ENCODE measurements at places on chromosomes 4 and X. TPM values are rescaled to one million over a fixed set of nuclear protein-coding genes. Genes with fewer than 3 reads are reported as not detected.

GRCh38 chr4:74394476-74395136 lies 29.7 kb downstream of the EREG start:
- DNase-seq = no peak

GRCh38 chr4:107616838-107617389 lies 103.1 kb downstream of the PAPSS1 start:
- no peak for DNase-seq

DNA sequence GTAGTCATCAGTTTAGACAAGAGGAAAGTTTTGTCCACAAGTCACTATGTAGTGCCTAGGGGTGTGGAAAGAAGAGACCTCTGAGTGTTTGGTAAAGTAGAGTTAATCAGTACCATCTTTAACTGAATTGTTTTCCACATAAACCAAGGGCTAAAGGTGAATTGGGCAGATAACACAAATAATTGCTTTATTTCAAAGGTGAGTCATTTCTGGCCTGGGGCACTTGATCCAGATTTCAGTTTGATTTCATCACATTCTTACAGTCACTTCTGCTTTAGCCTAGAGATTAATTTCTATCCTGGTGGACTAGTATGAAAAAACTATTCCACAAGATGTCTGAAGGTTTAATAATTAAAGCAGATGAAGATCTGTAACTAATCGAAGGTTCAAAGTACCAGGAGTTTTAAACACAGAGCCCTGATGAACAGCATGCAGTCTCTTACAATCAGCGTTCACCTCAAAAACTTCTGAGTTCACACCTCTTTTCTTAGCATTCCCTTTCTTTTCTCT lies 74.5 kb upstream of the BOD1L1 start:
- DNase-seq = peak; percentile 74

GRCh38 chr4:7973545-7973981 lies 33.9 kb upstream of the AFAP1 start:
- no peak for DNase-seq

DNA sequence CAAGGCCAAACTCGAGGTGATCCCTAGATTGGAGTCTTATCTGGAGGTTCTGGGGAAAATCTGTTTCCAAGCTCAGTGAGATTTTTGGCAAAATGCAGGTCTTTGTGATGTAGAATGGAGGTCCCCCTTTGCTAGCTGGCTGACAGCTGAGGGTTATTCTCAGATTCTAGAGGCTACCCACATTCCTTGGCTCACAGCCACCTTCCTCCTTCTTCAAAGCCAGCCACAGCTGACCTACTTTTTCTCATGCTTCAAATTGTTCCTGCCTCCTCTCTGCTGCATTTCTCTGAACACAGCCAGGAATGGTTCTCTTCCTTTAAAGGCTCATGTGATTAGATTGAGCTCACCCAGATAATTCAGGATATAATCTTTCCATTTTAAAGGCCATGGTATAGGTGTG lies 86.9 kb downstream of the VCX3A start:
- no peak for DNase-seq

GRCh38 chr4:96039217-96039616 lies 199.3 kb downstream of the PDHA2 start:
- DNase-seq = no peak

- no peak for DNase-seq
These were observed 99.6 kb downstream of the PCDH18 start for GRCh38 chr4:137432446-137433311.

GRCh38 chr4:171390626-171391025 lies 422.6 kb upstream of the GALNTL6 start:
- no peak for DNase-seq

GRCh38 chrX:39431893-39432292 lies 630.6 kb downstream of the MID1IP1 start:
- no peak for DNase-seq

DNA sequence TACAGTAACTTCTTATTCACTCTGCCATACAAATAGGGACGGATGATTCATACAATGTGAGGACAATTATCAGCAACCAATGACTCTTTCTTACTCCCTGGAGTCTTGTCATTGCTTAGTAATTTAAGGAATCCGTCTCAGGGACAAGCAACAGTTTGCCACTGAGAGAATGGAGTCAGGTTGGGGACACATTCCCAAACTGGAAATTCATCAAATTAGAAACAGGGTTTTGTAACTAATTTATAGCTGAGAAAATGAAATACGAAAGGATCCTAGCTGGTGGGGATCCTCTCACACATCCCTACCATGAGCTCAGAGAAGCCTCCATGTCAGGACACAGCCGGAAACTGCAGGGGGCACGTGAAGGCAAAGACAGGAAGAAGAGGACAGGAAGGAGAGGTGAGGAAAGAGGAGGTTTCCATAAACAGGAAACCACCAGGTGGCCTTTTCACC lies 50.4 kb upstream of the KDR start:
- DNase-seq = peak; percentile 67

GRCh38 chrX:154724993-154725756 lies 25.7 kb downstream of the GAB3 start:
- no peak for DNase-seq

GRCh38 chr4:139808381-139808807 lies 142.8 kb downstream of the MGST2 start:
- DNase-seq = no peak

DNA sequence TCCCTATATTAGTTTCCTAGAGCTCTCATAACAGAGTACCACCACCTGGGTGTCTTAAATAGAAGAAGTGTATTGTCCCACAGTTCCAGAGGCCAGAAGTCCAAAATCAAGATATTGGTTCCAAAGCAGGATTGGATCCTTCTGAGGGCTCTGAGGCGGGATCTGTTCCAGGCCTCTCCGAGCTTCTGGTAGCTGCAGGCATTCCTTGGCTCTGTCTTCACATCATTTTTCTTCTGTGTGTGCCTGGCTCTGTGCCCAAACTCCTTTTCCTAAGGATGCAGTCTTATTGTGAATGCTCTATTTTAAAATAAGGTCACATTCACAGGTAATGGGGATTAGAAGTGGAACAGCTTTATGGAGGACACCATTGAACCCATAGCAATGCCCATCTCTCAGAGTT lies 253.7 kb upstream of the TAPT1 start:
- DNase-seq = no peak

DNA sequence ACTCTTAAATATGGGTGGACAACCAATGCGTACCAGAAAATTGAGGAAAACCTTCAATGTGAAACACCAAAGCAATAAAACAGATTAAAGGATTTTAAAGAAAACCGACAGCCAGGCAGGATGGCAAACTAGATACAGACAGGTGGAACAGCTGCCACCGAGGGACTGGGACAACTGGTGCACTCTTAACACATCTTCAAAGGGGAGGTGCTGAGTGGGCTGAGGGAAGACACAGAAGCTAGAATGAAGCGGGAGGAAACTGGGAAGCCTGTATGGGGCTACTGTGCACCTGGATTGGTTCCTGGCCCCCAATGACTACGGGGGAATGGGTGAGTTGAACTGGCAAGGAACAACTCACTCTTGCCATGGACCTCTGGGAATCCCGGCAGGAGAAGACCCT lies 20.7 kb downstream of the ZNF280C start:
- DNase-seq = no peak

GRCh38 chr4:64781737-64782326 lies 372.6 kb upstream of the TECRL start:
- no peak for DNase-seq

GRCh38 chr4:188400451-188400850 lies 261.2 kb downstream of the TRIML1 start:
- DNase-seq = no peak

DNA sequence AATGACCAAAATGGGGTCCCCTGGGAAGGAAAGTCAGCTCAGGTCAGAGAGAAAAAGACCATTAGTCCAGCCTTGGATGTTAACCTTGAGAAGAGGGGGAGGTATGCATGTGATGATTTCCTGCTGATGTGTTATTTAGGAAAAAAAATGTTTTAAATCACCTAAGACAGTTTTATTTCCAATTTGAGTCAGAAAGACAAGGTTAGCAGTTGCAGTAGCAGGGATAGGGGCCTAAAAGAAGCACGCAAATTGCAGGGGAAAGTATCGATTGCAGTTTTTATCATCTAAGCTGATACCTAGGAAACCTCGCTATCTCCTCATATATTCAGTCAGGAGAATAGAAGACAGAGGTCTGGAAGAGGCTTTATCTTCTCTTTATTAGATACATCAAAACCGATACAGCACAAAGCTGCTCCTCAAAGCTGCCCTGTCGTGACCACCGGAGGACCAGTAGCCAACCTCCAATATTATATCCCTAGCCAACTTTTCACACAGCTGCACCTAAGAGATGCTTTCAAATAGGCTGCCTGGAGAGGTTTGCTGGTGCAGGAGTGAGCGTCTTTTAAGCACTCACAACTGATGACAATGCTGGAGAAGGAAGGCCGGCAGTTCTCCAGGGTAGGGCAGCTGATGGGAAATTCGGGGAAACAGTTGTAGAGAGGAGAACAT lies 289.4 kb downstream of the INPP4B start:
- DNase-seq = no peak

DNA sequence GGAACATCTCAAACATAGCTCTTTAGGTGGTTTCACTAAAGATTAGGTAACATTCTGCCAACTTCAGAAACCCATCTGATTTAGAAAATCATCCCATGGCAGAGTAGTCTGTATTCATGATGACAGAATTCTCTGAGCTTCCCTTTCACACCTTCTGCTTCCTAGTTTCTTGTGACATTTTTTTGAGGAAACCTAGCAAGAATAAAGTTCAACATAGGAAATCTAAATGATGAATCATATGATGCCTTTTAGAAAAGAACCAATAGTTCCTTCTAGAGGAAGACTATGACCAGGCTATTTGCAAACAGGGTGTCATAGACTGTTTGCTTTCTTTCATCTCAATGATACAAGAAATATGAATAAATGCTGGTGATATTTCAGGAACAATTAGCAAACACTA lies 49.8 kb upstream of the CAMK2D start:
- DNase-seq = no peak

GRCh38 chr4:2408401-2408958 lies 10.0 kb downstream of the ZFYVE28 start:
- no peak for DNase-seq

GRCh38 chr4:100290585-100290984 lies 100.3 kb upstream of the DDIT4L start:
- DNase-seq = no peak

GRCh38 chrX:22392133-22392948 lies 119.6 kb downstream of the CBLL2 start:
- no peak for DNase-seq

NSUN7 gene
- 0.18 TPM for polyA plus RNA-seq

TGIF2LX gene
- polyA plus RNA-seq = not detected

KLKB1 gene
- polyA plus RNA-seq = not detected

MAGEA2 gene
- polyA plus RNA-seq = not detected

ATP5ME gene
- polyA plus RNA-seq = 275 TPM

DUX4 gene
- polyA plus RNA-seq = not detected

SHROOM4 gene
- polyA plus RNA-seq = 0.59 TPM

AFP gene
- polyA plus RNA-seq = 0.23 TPM

TSPAN6 gene
- 19.7 TPM for polyA plus RNA-seq

GSX2 gene
- not detected for polyA plus RNA-seq

RAPGEF2 gene
- 19.6 TPM for polyA plus RNA-seq

TCP11X2 gene
- polyA plus RNA-seq = not detected

All from BJ (cell line).